ENCODE measurements at places on chromosomes 2 and 18. TPM values are rescaled to one million over a fixed set of nuclear protein-coding genes. Genes with fewer than 3 reads are reported as not detected.
A peak's percentile ranks its signal among the peaks of the same experiment; 100 is the strongest.

DNA sequence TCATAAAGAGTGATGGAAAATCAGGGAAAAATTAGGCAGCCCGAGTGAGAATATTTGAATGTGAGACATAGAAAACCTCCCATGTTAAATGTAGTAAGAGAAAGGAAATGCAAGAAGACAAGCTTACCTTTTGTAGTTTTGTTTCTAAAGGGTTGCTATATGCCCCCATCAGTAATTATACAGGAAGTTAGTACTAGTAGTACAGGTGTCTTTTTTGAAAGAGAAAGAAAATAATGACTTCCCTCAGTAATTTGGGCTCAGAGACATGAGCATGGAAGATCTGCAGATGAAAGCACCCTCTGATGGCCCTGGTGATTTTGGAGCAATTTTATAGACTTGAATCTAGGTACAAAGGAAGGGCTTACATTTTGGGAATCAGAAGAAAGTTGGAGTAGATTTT is 80.8 kb downstream of the RHBDD1 start:
- no peak for DNase-seq

- DNase-seq, result no peak
Measured at GRCh38 chr2:217983276-217984233, 19.2 kb downstream of the TNS1 start.

ABCG8 gene
- total RNA-seq, result not detected

GRCh38 chr18:54918060-54918459 is 41.2 kb downstream of the CCDC68 start:
- no peak for DNase-seq

DNA sequence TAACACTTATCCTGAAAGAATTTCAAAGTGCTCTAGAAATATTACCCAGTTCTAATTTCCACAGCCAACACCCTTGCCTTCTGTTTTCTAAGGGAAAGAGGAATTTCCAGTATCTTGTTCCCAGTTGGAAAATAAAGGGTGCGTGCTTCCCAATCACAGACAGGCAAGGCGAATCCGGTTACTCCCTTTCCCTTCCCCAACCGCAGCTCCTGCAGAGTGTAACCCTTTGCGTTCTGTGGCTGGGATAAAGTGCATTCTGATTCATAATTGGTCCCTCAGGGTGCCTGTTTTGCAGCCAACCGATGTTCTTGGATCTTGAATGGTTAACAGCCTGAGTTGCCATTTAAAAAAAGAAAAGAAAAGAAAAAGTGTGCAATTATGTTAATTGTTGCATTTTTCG is 40.6 kb upstream of the PGAP1 start:
- peak; percentile 29 for DNase-seq

DNA sequence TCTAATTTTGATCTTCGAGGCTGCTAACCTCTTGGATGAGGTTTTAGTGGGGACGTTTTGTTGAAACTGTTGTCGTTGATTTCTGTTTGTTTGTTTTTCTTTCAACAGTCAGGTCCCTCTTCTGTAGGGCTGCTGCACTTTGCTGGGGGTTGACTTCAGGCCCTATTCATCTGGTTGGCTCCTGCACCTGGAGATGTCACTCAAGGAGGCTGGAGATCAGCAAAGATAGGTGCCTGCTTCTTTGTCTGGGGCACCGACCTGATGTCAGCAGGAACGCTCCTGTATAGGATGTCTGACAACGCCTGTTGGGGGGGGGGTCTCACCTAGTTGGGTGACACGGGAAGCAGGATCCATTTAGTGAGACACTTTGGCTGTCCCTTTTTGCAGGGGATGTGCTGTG is 915.6 kb upstream of the CHAC2 start:
- DNase-seq, result no peak

DNA sequence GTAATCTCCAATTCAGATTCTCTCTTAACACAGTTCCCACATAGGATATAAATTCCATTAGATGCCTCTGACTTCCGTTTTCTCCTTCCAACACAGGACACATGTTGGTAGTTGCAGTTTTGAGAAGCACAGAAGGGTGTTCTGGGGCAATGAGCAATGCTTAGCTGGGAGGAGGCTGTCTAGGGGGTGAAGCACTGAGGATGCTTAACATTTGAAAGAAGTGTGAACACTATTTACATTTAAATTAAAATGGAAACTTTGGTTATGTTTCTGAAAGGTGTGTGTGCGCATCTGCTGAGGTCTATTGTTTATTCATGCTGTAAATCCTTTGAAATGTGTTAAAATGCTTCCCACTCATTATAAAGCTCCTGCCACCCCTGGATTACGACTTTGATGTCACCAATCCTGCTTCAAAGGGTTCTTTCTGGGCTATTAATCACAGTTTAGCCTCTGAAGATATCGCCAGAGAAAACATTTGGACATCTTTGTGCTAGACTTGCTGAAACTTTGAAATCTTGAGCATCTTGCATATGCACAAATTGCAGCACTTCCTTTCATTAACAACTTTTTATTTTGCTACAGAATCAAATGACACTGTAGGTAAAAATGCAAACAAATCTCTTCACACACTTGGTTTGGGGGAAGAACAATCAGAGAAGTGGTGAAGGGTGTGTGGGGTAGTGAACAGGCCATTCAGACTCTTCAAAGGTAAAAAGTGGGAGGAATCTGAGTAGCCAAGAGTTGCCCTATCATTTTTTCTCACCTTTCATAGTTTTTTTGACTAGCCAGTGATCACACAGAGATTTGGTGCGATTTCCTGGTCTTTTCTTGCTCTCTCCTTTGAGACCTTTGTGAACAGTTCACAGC is 258.4 kb downstream of the MYO3B start:
- peak; percentile 16 for DNase-seq

DNA sequence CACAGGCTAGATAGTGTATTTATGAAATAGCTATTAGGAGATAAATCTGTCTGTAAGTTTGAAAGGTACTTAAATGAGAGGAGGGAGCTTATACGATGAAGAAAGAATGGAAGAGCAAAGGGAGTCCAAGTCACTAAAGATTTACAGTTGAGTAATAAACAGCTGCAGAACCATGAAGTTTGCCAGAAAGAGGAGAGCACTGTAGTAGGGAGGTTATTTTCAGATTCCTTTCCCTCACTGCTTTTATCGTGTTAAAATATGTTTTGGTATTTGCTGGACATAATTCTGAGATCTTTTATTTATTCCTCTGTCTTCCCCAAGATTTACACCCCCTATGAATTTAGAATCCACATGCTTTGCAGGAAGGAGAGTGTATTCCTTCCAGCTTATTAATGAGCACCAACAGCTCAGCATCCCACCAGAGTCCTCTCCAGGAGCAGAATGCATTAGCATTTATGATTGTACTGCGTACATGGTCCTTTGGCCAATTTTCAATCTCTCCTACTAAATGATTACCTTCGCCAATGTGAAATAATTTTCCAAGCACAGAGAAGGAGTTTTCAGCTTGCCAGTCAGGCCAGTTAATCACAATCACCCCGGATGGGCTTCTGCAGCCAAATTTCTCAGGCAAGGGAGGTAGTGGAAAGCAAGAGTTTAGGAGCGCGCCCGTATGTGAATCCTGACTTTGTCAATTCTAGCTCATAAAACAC is 297.0 kb downstream of the NBAS start:
- DNase-seq, result no peak

- peak; percentile 74 for DNase-seq
Measured at GRCh38 chr2:58834404-58834803, 593.3 kb upstream of the FANCL start.

SIGLEC15 gene
- not detected for total RNA-seq

CPLX4 gene
- 0.12 TPM for total RNA-seq

- DNase-seq, result no peak
Measured at GRCh38 chr2:234745347-234745746, 206.5 kb upstream of the SH3BP4 start.

TFCP2L1 gene
- 0.06 TPM for total RNA-seq

DNA sequence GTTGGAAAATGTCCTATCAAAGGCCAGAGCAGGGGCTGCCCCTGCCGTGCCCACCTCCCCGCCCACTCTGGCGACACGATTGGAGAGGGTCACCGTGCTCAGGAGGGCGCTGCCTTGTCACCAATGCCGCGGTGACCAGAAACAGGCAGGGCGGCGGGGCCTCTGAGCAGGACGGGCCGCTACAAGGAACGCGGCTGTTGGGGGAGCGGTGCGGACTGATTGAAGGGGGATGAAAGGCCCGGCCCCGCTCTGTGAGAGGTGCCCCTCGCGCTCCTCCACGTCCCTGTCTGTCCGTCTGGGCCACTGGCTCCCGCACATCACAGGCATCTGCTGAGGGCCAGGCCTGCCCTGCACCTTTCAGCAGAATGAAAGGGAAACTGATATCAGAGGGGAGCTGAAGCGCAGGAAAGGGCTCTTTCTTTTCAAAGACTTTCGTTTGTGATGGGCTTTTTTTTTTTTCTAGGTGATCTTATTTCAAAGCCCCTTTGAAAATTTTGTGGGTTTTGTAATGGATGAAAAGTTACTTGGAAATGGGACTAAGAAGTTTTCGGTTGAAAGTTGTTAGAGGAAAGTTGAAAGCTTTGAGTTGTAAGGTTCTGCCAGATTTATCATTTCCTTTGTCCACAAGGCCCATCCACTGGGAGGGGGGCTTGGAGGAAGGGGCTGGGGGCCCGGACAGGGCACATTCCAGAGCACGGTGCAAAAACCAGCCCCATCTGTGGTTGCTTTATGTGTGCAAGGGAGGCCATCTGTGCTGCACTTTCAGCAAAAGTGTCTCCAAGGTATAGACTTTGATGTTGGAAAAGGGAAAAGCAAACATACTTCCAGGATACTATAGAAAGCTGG is 244.2 kb downstream of the KLHL29 start:
- DNase-seq, result peak; percentile 16

NT5DC4 gene
- not detected for total RNA-seq

DNA sequence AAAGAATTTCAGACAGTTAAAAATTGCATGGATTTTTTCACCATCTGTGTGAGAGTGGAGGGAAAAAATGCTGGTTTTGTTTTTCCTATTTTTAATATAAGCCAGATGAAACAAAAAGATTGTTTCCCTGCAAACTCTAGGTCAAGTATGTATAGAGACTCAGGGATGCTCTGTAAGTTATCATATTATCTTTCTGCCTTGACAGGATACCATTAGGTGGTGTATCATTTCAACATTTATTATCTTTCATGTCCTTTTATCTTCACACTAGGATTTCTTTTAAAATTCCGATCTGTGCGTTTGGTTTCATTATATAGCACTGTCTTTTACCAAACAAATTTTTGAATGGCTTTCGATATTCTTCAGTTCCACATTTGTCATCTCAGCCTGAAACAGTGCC is 225.3 kb downstream of the EN1 start:
- DNase-seq, result no peak

DNA sequence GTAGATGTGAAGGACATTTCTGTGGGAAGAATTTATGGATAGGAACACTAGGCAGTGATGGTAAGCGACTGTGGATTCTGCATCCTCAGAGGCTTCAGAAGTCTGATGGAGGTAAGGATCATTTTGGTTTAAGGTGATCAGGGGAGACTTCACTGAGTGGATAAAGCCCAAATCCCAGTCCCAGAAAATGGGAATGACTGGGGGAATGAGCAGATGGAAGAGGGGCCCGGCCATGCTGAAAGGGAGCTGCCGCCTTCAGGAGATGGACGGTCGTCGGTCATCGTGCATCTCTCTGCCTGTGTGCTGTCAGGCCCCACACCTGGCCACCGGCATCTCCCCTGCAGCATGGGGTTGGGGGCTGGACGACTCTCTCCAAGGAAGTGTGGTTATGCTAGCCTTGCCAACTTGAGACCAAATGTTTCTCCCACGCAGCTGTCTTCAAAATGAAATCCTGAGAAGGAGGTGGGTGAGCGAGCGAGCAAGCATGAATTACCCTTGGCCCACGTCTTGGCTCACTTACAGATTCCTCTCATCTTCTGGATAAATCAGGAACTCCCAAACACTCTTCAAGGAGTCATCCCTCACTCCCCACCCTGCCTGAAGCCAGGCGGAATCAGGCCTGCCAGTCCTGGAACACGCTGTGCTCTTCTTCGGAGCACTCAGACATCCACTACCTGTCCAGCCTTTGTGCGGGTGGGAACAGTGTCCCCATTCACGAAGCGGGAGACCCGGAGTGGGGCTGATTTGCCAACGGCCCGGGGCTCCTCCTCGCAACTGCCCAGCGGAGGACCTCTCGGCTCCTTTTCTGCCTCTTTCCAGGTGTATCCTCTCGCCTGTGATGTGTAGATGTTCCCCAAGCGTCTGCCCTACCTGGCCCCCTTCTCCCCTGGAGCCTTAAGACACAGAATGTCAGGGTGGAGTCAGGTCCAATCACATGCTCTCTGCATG is 85.6 kb downstream of the PRKCE start:
- DNase-seq, result no peak

PSTPIP2 gene
- 4.3 TPM for total RNA-seq

PLCL1 gene
- 0.41 TPM for total RNA-seq

- DNase-seq, result no peak
Measured at GRCh38 chr18:66872277-66872676, 268.4 kb upstream of the CDH19 start.

DNA sequence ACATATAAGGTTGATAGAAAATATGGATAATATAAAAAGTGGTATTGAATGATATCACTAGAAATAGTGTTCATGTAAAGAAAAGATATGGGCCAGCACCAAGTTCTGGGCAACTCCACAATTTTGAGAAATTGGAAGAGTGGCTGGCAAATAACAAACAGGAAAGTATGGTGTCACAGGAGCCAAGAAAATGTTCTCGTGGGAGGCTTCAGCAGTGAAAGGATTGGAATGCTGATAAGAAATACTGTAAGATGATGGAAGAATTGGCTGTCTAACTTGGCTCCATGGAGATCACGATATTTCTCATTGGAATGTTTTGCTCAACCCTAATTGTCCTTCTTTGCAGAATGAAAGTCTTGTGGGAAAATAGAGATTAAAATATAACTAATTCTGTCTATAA is 856.8 kb downstream of the DPP10 start:
- no peak for DNase-seq

DNA sequence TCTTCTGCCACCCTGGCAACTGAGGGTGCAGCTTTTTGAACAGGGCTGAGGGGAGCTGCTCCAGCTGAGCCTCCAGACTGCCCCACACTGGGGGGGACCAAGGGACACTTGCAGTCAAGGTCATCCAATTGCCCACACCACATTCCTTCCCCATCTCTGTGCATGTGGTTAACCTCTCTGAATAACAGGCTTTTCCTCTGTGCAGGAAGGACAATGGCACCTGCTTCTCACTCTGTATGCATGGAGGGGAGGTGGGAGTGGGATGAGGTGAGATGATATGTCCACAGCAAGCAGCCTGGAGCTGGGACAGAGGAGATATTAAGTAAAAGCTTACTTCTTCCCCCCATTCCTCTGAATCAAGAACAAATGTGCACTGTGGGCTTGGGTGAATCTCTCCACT is 39.1 kb upstream of the TEX51 start:
- DNase-seq, result no peak

GRCh38 chr2:226414335-226414734 is 385.3 kb downstream of the IRS1 start:
- no peak for DNase-seq

- DNase-seq, result no peak
Measured at GRCh38 chr2:136534811-136535210, 230.5 kb upstream of the THSD7B start.

IL36A gene
- total RNA-seq, result not detected

GRCh38 chr2:227677928-227678327 is 11.3 kb downstream of the SCYGR5 start:
- DNase-seq, result no peak
